Right renal pelvis (tissue), 4 donors: ENCODE measurements at places on chromosomes 3 and 15. TPM values are rescaled to one million over a fixed set of nuclear protein-coding genes. Genes with fewer than 3 reads are reported as not detected.

Gene SLC22A14
- polyA plus RNA-seq: 0.57 TPM

Gene SLC2A2
- 17.3 TPM for polyA plus RNA-seq

DNA sequence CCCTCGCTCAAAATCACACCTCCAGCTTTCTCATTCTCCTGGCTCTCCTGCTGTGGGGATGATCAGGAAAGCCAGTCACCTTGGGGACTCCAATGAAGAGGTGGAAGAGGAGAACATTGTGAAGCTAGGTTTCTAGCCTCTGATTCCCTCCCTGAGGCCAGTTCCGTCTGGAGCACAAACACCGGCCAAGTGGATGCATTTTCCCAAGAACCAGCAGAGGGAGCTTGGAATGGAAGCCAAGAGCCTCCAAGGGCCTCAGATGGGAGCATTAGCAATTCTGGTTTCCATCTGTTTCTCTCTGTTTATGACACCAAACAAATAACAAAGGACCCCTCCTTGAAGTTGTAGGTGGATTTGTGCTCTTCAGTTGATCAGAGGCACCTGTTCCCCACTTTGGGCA, 40.6 kb upstream of the NMNAT3 start:
- peak; percentile 22 for DNase-seq

DNA sequence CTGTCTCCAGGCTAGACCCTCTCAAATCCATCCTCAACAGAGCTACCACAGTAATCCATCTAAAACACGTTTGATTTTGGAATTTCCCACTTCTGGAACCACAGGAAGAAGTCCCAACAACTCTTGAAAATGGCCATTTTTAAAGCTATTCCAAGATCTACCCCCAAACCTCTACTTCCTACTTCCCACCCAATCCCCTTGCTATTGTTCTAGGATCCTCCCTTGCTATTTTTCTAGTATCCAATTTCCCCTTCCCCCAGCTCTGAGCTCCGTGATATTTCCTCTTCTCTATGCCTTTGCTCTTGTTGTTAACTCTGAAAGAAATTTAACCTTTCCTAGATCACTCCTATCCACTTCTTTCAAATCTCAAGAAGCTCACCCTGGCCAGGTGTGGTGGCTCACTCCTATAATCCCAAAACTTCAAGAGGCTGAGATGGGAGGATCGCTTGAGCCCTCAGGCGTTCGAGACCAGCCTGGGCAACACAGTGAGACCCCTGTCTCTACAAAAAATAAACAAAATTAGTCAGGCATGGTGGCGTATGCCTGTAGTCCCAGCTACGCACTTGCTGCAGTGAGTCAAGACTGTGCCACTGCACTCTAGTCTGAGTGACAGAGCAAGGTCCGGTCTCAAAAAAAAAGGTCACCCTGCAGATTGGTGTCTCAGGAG, 13.0 kb downstream of the UACA start:
- no peak for DNase-seq

Gene EPM2AIP1
- polyA plus RNA-seq: 56.0 TPM

Gene GPR27
- 10.4 TPM for polyA plus RNA-seq

Gene SHF
- polyA plus RNA-seq: 14.7 TPM

- DNase-seq: no peak
Observed at GRCh38 chr3:59605318-59605717, 555.5 kb upstream of the CFAP20DC start.

Gene ST6GAL1
- polyA plus RNA-seq: 74.5 TPM

- DNase-seq: no peak
Observed at GRCh38 chr3:160977773-160978172, 127.4 kb downstream of the B3GALNT1 start.

DNA sequence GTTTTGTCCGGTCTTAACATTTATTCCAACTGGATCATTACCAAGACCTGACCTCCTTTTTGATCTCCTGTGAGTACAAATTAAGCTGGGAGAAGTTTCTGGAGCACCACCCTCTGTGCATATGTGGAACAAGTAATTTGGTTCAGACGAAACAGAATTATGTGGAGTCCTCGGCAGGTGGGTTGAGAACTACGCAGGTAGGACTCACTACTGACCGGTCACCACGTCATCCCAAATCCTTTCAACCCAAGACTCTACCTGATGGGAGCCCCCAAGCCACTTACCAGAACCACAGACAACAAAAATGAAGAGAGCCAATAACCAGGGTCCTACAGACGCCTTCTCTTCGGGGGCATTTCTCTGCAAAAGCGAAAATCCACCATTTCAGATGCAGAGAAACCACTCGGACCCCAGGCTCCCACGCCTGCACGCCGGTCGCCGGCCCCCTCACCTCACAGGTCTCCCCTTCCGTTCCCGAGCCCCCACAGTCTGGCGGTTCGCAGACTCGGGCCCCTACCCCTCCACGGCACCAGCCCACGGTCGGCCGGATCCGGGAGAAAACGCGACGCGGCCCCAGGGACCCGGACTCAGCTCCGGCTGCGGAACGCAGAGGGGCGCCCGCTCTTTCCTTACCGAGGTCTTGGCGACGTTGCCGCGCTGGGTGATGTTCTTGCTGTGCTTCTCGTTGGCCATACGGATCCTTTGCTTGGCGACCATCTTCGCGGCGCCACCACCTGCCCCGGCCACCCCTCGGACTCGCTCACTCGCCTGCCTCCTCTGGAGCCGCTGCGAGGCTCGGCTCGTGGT, 674 bp downstream of the SERP1 start:
- DNase-seq: no peak

Gene NOP10
- polyA plus RNA-seq: 141 TPM

DNA sequence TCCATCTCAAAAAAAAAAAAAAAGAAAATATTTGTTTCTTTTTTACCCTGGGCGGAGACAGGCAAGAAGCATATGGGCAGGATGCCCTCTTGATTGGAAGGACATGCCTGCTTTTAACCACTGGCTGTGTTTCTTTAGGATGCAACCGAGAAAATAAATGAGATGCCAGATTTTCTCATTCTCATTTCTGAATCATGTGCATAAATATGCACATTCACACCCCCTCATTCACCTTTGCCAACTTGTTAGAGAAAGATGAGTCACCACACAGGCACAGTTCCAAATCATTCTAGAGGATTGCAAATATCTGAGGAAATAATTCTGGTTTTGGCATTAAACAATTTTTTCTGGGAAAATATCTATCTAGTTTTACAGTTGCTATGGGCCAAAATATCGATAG, 3.3 kb downstream of the LIPH start:
- no peak for DNase-seq

Gene PLA2G4F
- polyA plus RNA-seq: 25.6 TPM

Gene CIB2
- 32.8 TPM for polyA plus RNA-seq

Gene SPINK8
- polyA plus RNA-seq: not detected

DNA sequence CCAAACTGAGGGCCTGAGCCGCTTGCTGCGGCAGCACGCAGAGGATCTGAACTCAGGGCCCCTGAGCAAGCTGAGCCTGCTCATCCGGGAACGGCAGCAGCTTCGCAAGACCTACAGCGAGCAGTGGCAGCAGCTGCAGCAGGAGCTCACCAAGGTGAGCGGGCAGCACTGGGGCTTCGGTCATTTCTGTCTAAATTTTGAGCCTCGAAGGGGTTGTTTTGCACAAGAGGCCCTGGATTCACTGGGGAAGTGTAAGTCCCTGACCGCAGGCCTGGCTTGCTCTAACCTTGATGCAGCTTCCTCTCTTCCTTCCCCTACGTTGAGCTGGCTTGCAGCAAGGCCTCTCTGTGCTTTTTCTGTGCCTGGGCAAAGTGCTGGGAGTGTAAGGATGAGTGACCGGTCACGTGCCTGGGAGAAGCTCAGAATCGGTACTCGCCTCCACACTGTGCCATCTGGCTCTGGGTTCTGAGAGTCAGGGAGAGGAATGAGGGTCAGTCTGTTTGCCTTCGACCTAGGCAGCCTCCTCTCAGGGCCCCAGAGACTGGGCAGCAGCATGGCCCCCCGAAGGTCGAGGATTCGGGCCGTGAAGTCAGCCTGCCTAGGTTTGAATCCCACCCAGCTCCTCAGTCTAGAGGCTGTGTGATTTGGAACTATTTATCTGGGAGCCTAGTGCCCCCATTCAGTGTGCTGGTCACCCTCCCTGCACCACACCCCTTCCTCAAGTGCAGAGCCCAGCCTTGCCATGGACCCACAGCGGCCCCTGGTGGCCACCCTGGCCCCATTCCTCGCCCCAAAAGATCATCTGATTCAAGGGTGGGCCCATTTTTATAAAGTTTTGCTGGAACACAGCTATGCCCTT, 1.4 kb downstream of the FES start:
- DNase-seq: no peak

- DNase-seq: peak; percentile 54
Observed at GRCh38 chr15:57146506-57147201, 228.2 kb downstream of the TCF12 start.

Gene SNTN
- polyA plus RNA-seq: not detected

DNA sequence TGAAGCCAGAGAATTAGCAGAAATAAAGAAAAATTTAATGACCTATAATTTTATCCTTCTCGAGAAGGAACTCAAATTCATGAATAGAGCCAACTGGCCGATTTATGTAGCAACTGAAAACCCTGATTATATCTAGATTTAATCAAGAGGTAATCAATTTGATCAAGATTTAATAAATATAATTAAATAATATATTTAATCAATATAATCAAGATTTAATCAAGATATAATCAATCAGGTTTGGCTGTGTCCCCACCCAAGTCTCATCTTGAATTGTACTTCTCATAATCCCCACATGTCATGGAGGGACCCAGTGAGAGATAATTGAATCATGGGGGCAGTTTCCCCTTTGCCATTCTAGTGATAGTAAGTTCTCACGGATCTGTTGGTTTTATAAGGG, 181.2 kb upstream of the CDIN1 start:
- no peak for DNase-seq

Gene ANKRD63
- not detected for polyA plus RNA-seq

Gene ROPN1
- 0.04 TPM for polyA plus RNA-seq

Gene FANCD2
- 15.4 TPM for polyA plus RNA-seq

DNA sequence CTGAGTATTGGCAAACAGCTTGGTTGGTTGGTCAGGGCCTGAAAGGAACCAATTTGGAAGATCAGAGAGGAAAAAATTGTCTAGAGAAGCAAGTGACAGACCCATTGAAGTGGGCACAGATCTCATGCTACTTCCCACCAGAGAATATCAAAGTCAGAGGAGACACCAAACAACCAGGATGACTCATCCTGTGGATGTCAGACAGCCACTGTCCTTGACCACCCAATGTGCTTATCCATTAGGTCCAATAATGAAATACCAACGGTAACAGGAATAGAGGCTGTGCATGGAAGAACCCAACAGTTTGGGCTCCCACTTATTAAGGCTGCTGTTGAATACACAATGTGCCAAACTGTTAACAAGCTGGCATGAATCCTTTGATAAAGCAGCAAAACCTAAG, 323.1 kb upstream of the ATP11B start:
- no peak for DNase-seq

Gene KBTBD8
- polyA plus RNA-seq: 1.6 TPM

GRCh38 chr15:64739156-64739555, 36.2 kb downstream of the RBPMS2 start:
- DNase-seq: no peak

Gene OIP5
- polyA plus RNA-seq: 7.3 TPM

Gene SLCO2A1
- polyA plus RNA-seq: 17.5 TPM

GRCh38 chr15:77516786-77517185, 96.1 kb downstream of the HMG20A start:
- no peak for DNase-seq

Gene SNUPN
- polyA plus RNA-seq: 28.4 TPM

Gene ILDR1
- polyA plus RNA-seq: 9.1 TPM

GRCh38 chr15:25556136-25556535, 117.3 kb upstream of the UBE3A start:
- DNase-seq: no peak

GRCh38 chr3:39118079-39118478, 10.6 kb downstream of the TTC21A start:
- DNase-seq: no peak

Gene MUC4
- polyA plus RNA-seq: 1.0 TPM

DNA sequence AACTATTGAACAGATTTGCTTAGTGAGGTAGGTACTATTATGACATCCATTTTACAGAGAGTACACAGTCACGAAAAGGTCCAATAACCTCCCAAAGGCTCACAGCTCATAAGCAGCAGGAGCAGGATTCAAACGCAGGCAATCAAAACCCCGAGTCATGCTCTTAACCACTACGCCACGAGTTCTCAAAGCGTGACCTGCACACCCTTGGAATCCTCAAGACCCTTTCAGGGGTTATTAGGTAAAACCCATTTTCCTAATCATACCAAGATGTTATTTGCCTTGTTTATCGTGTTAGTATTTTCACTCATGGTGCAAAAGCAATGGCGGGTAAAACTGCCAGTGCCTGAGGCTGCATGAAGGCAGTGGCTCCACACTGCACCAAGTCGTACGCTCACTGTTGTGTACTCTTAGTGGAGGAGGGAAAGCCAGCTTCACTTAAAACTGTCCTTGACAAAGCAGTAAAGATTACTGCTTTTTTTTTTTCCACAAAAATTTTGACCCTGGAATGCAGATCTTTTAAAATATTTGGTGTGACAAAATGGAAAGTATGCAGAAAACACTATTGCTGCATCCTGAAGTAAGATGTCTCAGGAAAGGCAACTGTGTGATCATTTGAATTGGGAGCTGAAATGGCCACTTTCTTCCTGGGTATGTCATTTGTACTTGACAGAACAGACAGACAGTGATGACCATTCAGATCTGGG, 96.1 kb downstream of the IGF2BP2 start:
- DNase-seq: no peak

GRCh38 chr3:142209655-142210054, 15.7 kb downstream of the GK5 start:
- no peak for DNase-seq

- DNase-seq: no peak
Observed at GRCh38 chr3:148903941-148904340, 38.8 kb downstream of the CPA3 start.

Gene CA12
- polyA plus RNA-seq: 147 TPM

- DNase-seq: no peak
Observed at GRCh38 chr15:70281811-70282307, 184.1 kb upstream of the TLE3 start.

Gene FBLN2
- 30.8 TPM for polyA plus RNA-seq

GRCh38 chr3:72494130-72494529, 354.1 kb downstream of the SHQ1 start:
- no peak for DNase-seq

GRCh38 chr15:56786966-56787365, 53.7 kb upstream of the ZNF280D start:
- no peak for DNase-seq

- DNase-seq: no peak
Observed at GRCh38 chr3:182668541-182668940, 124.8 kb upstream of the ATP11B start.

- DNase-seq: no peak
Observed at GRCh38 chr3:138497851-138498250, 63.4 kb downstream of the ESYT3 start.
